Activated naive CD8-positive, alpha-beta T cell treated with anti-CD3 and anti-CD28 coated beads for 36 hours (primary cell): ENCODE measurements at places on chromosomes 7 and 10.

DNA sequence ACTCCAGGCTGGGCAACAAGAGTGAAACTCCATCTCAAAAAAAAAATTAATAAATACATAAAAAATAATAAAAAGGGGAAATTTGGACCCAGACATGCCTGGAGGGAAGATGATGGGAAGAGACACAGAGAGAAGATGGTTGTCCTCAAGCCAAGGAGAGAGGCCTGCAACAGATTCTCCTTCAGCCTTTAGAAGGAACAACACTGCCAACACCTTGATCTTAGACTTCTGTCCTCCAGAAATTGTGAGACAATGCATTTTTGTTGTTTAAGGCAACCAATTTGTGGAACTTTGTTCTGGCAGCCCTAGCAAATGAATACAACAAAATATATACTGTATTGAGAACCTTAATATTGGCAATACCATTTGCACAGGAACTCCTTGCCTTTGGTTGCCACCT is 180.3 kb upstream of the TNS3 start:
- DNase-seq, result no peak

DNA sequence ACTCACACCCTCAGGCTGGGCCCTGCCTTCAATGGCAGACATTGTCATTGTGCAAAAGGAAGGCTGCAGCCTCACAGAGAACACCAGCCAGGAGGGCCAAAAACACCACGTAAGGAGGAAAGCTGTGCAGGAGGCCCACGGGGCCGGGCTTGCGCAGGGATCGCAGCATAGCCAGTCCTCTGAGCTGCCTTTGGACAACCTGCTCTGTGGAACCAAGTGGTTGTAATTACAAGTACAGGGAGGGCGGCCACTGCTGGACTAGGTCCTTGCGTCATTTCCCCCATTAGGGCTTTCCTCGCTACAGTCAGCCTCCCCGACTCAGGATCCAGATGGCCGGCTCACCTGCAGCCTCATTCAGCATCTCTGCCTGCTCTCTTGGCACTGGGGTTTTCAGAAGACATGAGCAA is 66.9 kb downstream of the FAM53B start:
- DNase-seq, result no peak

GRCh38 chr10:62268399-62269114 is at the start of gene RTKN2:
TSS of gene RTKN2 (minus strand) at chr10:62268844. CDS start at chr10:62268610, 234 bp downstream.
- peak; percentile 71 for DNase-seq

DNA sequence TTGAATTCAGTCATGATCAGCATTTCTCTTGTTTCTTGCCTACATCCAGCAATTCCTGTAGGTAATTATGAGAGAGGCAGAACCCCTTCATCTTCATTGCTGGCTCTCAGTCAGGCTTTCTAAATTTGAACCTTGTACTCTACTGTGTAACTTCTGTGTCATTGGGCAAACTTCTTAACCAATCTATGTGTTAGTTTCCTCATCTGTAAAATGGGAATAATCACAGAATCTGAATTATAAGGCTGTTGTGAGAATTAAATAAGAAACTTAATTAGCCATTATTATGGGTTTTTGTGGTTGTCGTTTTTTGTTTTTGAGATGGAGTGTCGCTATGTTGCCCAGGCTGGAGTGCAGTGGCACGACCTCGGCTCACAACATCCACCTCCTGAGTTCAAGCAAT is 11.5 kb upstream of the GALNT11 start:
- no peak for DNase-seq

DNA sequence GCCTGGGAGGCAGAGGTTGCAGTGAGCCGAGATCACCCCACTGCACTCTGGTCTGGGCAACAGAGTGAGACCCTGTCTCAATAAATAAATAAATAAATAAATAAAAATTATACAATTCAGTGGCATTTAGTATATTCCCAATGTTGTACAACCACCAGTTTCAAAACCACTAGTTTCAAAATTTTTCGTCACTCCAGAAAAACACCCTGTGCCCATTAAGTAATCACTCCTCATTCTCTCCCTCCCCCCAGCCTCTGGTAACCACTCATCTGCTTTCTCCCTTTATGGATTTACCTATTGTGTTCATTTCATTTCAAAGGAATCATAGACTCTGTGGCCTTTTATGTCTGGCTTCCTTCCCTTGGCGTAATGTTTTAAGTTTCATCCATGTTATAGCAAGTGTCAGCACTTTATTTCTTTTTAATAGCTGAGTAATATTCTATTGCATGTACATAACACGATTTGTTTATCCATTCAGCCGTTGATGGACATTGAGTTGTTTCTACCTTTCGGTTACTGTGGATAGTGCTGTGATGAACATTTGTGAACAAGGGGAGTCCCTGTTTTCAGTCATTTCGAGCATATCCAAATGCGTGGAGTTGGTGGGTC is 29.4 kb upstream of the GOLGA7B start:
- DNase-seq, result no peak

GRCh38 chr10:93751832-93752231 is 5.9 kb upstream of the LGI1 start:
- DNase-seq, result peak; percentile 3

- DNase-seq, result no peak
Measured at GRCh38 chr7:127514499-127514898, 70.9 kb downstream of the GCC1 start.

DNA sequence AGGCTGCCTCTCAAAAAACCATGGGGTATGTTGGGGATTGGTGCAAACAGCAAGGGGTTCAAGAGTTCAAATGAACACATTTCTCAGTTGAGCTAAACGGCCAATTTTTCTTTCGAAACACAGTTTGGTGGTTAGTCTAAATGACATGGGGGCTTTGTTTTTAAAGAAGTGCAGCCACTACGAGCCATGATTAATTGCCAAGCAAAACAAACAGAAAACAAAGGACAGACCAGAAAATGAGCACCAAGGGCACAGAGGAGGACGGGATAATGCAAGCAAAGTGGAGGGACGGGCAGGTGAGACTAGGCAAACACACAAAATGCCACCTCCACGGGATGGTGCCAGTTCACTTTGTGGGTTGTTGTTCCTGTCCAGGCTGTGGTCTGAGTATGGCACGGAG is 64.5 kb upstream of the PDLIM1 start:
- DNase-seq, result no peak

DNA sequence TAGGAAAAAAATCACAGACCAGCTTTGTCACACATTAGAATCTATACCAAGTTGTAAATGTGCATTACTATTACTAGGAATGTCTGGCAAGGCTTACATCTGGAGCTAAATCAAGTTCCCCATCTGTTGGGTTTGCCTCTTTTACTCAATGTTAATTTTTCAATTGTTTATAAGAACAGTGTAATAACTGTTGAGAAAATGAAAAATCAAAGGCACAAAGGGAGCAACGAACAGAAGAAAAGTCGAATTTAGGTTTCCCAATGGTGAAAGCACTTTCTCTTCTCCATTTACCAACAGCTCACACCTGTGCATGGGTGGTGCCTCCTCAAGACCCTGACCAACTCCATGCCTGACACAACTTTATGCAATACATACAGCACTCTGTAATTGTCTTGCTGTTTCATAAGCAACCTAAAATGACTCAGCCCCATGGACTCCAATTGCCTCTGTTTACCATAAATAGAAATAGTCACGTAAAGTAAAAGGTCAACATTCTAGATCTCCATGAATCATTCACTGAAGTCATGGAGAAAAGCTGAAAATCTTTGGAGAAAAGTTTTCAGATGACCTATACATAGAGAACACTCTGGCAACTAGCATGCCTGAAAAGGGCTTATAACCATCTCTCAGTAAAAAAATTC is 95.5 kb upstream of the KCNIP2 start:
- DNase-seq, result no peak

DNA sequence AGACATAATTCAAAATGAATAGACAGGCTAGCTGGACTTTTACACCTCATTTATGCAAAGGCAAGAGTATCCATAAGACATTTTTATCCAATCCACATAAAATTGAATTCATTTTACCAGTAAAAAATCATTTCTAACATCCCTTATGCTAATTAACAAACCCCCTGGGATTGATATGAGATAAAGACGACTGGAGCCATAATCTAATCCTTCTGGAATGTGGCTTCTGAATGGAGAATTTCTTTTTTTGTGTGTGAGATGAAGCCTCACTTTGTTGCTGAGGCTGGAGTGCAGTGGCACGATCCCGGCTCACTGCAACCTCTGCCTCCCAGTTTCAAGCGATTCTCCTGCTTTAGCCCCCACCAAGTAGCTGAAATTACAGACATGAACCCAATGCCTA is 90.4 kb downstream of the AKR1D1 start:
- DNase-seq, result no peak

GRCh38 chr7:106916679-106917078 is 51.6 kb downstream of the PIK3CG start:
- no peak for DNase-seq

DNA sequence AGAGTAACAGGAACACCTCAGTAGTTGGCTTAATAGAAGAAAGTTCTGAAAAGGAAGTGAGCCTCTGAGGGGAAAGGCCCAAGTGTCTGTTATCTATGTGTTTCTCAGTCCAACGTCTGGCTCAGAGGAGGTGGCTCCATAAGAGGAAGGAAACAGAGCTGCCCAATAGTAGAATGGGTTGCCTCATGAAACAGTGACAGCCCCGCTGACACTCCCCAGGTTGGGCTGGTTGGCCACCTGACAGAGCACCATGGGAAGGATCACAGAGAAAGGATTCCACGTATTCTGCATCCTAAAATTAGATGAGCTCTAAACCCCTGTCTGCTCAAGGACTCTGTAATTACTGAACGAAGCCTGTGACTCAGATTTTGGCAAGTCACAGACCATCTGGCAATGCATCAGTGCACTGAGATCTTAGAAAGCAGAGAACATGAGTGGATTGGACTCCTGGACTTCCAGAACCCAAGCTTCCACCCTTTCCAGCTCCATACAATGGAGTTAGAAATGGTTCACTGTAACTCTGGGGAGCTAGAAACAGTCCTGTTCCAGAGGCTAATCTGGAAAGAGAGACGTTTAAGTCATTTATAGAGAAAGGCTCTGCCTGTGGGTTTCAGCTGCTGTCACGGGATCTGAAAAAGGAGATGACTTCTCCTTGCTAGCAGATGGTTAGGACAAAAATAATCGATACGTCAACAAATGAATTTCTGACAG is 2.9 kb downstream of the PKD2L1 start:
- DNase-seq, result peak; percentile 29

- no peak for DNase-seq
Measured at GRCh38 chr7:83751217-83751616, 102.3 kb upstream of the SEMA3E start.

DNA sequence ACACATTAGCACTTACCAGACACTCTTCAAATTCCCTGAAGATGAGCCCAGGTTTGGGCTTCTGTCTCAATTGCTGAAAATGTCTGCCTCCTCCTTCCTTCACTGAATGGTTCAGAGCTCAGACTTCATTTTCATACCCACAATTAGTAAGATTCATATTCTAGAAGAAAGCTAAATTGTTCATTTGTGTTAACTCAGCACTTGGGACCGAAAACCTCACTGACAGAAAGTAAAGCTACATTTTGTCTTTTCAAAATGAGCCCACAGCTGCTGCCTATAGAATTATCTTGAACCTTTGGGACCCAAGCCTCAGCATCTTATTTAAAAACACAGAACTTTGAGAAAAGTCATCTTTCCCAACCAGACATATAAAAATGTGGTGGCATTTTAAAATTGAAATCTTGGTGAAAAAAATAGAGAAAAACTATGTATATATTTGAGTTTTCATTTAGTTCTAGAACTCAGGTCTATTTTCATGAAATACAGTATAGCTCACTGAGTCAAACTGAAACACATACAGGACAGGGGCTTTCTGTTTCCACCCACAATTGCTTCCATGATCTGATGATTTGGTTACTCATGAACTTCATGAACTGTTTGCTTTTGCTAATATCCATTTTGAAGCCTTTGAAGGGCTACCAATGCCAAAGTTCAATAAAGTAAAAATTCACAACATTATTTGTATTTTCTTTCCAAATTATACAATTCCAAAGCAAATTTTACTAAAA is 119.1 kb upstream of the PFKP start:
- DNase-seq, result peak; percentile 22

DNA sequence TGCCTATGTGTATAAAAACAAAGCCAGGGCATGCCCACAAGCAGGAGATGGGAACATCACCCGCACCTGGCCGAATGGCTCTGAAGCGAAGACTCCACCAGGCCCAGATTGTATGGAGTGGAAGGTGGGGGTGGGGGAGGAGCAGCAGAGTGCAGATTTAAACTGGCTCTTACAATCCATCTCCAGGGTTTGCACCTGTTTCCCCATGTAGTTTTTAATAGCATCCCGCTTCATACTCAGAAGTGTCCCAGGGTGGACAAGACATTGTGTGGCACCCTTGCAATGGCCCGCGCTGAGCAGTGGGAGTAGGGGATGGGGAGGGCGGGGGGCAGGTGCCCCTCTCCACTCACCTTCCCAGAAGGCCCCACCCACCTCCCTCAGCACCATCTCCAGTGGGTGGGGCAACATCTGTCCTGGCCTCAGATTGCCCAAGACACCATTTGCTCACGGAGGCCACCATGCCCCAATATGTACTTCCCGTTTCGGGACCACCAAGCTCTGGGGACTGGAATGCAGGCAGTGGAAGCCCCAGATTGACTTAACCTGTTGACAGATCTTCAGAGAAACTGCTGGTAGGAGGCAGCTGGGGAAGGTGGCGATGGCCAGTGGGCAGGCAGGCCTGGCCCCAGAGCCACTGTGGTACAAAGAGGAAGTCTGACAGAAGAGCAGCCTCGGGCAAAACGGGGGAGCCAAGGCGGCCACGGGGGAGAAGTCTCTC is 23.0 kb downstream of the VSIR start:
- DNase-seq, result no peak

- no peak for DNase-seq
Measured at GRCh38 chr10:77163670-77164348, 473.8 kb downstream of the KCNMA1 start.

DNA sequence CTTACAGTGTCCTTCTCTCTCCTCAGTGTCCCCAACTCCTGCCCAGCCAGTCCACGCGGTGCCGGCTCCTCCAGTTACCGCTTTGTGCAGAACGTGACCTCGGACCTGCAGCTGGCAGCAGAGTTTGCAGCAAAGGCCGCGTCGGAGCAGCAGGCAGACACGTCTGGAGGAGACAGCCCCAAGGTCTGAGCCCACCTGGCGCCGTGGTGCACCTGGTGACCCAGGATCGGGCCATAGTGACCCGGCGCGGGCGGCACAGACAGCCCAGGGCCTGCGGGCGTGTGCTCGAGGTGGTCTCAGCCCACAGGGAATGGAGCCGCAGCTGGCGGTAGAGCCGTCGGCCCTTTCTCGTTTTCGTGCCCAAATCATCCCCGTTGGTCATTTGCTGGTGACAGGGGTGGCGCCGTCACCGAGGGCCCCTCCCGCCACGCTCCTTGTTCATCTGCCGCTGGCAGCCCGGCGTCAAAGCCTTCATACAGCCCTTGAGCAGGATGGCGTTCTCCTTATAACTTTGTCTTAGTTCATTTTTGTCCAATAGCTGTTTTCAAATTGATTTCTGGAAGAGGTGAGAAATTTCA is 20.9 kb upstream of the AP5Z1 start:
- DNase-seq, result no peak
